Urinary bladder (tissue), 4 donors: ENCODE measurements at places on chromosomes 11 and 22. TPM values are rescaled to one million over a fixed set of nuclear protein-coding genes. Genes with fewer than 3 reads are reported as not detected.
A peak's percentile ranks its signal among the peaks of the same experiment; 100 is the strongest.

DNA sequence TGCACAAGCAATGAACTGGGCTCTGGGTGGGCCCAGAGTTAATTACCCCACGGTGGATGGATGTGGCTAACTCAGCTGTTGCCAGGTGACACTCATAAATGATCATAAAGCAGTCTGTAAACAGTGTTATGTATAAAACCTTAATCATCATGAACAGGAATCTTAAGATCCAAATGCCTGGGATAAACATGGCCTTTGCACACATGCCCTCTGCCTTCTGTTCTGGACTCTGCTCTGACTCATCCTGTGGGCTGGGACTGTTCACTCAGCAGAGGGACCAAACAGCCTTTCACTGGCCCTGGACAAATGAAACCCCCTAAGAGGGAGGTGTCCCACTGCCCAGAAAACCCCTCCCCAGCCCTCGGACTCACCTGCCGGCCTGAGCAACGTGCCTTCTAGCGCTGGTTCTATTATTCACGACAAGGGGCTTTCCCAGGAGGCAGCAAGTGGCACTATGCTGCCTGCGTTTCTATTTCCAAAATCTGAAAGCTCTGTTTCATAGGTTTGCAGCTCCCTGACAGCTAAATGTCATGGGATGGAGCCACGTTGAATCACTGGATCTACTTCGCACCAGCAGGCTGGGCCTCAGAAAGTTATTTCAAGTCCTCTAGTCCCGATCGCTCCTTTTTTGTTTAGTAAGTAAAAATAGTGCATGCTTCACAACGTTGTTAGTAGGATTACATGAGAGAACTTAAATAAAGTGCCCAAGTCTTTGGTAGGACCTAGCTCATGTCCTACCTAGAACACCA, 53.0 kb downstream of the LARGE1 start:
- no peak for DNase-seq

DNA sequence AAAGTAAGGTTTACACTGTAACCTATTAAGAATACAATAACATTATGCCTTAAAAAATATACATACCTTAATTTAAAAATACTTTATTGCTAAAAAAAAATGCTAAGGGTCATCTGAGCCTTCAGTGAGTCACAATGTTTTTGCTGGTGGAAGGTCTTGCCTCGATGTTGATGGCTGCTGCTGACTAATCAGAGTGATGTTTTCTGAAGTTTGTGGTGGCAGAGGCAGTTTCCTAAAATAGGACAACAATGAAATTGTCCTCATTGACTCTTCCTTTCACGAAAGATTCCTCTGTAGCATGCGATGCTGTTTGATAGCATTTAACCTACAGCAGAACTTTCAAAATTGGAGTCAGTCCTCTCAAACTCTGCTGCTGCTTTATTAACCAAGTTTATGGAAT, 97.6 kb downstream of the FAT3 start:
- DNase-seq = no peak

DNA sequence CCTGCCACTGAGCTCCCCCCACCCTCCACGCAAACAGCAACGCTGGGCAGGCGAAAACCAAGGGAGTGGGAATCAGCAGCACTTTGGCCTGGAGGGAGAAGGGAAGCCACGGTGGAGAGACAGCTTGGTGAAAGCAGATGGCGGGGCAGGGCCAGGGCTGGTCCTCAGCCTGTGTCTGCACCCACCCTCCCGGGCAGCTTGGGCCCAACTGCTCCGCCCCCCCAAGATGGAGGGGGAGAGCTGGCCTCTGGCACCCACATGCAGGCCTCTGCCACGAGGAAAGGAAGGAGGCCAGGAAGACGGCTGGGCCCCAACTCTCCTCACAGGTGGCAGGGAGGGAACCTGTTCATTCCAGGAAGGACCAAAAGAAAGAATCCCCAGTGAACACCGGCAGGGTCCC, 17.8 kb downstream of the MAFF start:
- DNase-seq = no peak

NCAM1 gene
- 114 TPM for total RNA-seq

- DNase-seq = no peak
These were observed 5.0 kb downstream of the UQCR10 start for GRCh38 chr22:29772170-29772641.

- no peak for DNase-seq
These were observed 6.0 kb downstream of the XKR3 start for GRCh38 chr22:16819249-16819648.

DNA sequence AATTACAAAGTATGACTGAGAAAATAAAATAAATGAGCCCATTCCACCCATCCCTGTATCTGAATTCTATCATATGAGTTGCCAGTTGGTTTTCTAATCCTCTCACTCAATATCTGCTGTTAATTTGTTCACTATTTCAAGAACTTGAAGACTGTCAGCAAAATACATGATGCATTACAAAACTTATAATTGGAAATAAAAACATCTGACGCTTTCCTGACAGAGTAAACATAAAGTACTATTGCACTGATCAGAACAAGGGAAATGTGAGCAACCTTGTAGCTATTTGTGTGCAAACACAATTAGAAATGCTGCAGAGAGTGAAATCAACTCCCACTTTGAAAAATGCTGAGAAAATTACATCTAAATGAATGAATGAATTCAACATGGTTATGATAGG, 97.1 kb downstream of the MPPED2 start:
- no peak for DNase-seq

PIWIL4 gene
- 6.9 TPM for total RNA-seq

DNA sequence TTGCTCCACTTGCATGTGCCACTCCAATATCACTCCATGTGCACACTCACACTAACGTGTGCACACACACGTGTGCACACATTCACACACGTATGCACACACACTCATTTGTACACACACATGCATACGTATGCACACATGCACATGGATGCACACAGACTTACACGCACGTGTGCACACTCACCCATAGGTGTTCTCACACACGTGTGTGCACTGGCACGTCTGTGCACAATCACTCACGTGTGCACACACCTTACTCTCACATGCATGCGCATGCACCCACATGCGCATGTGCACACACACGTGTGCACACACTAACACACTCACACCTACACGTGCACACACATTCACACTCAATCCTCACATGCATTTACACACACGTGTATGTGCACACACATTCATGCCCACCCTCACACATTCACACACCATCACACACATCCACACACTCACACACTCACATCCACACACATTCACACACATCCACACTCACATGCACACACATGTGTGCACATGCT, 9.3 kb upstream of the MS4A15 start:
- no peak for DNase-seq

DNA sequence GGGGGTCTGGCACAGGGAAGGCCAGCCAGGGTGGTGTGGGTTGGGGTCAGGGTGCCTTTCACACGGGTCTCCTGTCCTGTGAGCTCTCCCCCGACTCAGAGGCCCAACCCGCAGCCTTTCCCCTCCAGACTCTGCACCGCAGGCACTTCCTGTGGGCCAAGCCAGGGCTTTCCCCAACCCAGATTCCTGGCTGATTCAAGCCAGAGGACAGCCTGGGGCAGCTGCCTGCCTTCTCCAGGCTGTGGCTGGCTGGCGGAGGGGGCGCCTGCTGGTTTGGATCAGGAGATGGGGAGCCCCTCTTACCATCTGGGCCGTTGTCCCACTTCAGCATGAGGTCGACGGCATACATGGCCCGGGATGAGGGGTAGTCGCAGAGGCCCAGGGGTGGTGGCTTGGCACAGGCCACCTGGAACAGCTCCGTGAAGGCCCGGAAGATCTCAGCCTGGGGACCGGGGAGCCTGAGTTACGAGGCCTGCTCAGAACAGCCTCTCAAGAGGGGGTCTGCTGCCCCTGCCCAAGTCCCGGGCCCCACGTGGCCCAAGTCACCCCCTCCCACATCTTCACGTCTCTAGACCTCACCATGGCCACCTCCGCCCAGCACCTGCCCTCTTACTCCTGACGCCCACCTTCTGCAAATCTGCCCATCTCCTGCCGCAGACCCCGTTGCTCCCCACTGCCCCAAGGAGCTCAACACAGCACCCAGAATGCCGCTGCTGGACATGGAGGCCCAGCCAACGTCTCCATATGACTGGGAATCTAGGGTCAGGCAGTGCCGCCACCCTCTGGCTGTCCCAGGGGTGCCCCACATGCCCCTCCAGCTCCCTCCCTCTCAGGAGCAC, 17.3 kb downstream of the TSPO start:
- no peak for DNase-seq

GTPBP1 gene
- 30.8 TPM for total RNA-seq

CHRDL2 gene
- 0.69 TPM for total RNA-seq

DNA sequence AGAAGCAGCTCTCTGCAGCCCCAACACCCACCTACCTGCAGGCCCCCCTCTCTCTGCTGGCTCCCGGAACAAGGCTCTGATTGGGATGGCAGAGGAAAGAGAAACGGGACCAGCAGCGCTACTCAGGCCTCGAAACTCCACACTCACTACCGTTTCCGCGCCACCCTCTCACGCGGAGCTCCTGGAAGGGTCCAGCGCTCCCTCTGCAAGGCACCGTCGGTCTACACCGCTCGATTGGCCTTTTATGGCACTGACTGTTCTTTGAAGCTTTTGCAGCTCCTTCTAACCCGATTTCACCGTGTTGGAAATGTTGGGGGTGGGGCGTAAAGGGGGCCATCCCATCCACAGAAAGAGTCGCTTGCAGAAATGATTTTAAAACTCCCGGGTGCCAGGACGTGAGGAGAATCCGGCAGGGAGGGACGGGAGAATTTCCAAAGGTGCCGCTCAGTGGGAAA, 323 bp upstream of the PANX1 start:
- peak; percentile 51 for DNase-seq

GRCh38 chr11:29527391-29527936, 489.4 kb downstream of the KCNA4 start:
- no peak for DNase-seq
